Chondrocyte (in vitro differentiated cells): ENCODE measurements at places on chromosomes 5 and 9. TPM values are rescaled to one million over a fixed set of nuclear protein-coding genes. Genes with fewer than 3 reads are reported as not detected.

TICAM2 gene
- total RNA-seq: 3.2 to 4.7 TPM (median 4.0 TPM) in 3 replicates

SPATA31E1 gene
- total RNA-seq: not detected in 3 replicates

FST gene
- 4.8 to 5.6 TPM (median 4.9 TPM) in 3 replicates for total RNA-seq

PCDHB10 gene
- 3.8 to 5.3 TPM (median 4.3 TPM) in 3 replicates for total RNA-seq

CCNO gene
- total RNA-seq: 1.7 to 2.0 TPM in 2 of 3 replicates, not detected in the other

CCDC192 gene
- total RNA-seq: not detected in 3 replicates

IGIP gene
- 5.9 to 7.5 TPM (median 6.9 TPM) in 3 replicates for total RNA-seq

DIRAS2 gene
- 10.5 to 20.2 TPM (median 10.9 TPM) in 3 replicates for total RNA-seq

DNA sequence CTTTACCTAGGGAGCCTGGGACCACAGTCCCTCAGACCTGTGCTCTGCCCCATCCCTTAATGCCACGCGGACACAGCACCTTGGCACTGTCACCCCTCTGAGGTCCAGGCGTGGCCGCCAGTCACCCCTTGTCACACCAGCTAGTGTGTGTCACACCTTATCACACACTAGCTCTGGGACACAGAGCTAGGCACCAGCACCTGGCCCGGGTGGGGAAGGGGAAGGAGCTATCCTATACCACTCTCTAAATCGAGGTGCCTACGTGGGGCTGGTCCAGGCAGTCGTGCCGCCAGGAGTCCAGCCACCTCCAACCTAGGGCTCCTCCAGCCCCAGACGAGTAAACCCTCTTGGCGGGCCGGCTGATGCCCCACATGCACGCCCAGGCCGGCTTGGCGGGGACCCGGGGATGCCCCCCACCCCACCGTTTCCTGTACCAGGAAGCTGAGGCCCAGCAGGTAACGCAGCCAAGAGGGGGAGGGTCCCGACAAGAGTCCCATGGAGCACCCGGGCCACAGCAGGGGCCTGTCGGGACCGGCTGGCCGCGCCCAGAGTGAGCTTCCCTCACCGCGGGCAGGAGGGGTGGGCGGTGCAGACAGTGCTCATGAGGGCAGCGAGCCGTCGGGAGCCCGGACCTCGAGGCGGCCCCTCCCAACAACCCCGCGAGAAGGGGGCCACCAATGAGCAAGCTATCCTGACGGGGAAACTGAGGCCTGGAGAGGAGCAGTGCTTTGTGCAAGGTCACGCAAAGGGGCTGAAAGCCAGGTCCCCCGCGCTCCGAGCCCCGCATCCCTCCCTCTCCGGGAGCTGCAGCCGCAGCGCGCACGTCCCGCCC is 550 bp downstream of the CORO2A start:
- no peaks in the 10 kb centered on the region for H3K27me3 ChIP-seq
- DNase-seq: peak; percentile 90
- H3K36me3 ChIP-seq: no peaks in the 10 kb centered on the region
- no peak overlapping the region for H3K27ac ChIP-seq

- H3K27me3 ChIP-seq: peaks cover 12% of the 10 kb centered on the region
- H3K4me1 ChIP-seq: no peaks in the 10 kb centered on the region
- H3K36me3 ChIP-seq: no peaks in the 10 kb centered on the region
- no peak overlapping the region for H3K27ac ChIP-seq
Measured at GRCh38 chr9:134189145-134189469, 24.7 kb upstream of the RNU6ATAC start.

- no peak for DNase-seq
- no peaks in the 10 kb centered on the region for H3K4me1 ChIP-seq
- no peak overlapping the region for H3K27ac ChIP-seq
- H3K4me3 ChIP-seq: no peak overlapping the region
- peaks cover 31% of the 10 kb centered on the region for H3K36me3 ChIP-seq
Measured at GRCh38 chr9:83649515-83649914, 26.6 kb downstream of the IDNK start.

DNA sequence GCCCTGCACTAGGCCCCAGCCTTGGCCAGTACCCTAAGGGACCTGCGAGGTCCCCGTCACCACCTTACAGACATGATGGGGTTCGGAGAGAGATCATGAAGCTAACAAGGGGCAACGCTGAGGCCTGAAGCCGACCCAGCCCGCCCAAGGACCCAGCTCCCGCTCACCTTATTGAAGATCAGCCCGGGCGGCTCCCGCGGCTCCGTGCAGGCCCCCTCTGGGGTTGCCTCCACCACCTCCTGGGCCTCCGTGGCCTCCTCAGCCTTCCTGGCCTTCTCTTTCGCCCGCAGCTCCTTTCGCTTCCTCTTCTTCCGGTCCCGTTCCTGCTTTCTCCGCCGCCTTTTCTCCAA is 3.6 kb downstream of the SURF6 start:
- H3K4me3 ChIP-seq: no peak overlapping the region
- peaks cover 19% of the 10 kb centered on the region for H3K36me3 ChIP-seq
- H3K27ac ChIP-seq: no peak overlapping the region
- no peaks in the 10 kb centered on the region for H3K27me3 ChIP-seq
- peaks cover 19% of the 10 kb centered on the region for H3K4me1 ChIP-seq
- peak; percentile 71 for DNase-seq

- peak overlapping the region; percentile 98 for H3K27ac ChIP-seq
- H3K36me3 ChIP-seq: no peaks in the 10 kb centered on the region
- no peak for DNase-seq
- H3K27me3 ChIP-seq: no peaks in the 10 kb centered on the region
- H3K4me1 ChIP-seq: peaks cover 37% of the 10 kb centered on the region
Measured at GRCh38 chr9:4984171-4984620, 876 bp upstream of the JAK2 start.

GRCh38 chr5:74667396-74667795 is 17.6 kb upstream of the HEXB start:
- peaks cover 5% of the 10 kb centered on the region for H3K27me3 ChIP-seq
- no peak overlapping the region for H3K4me3 ChIP-seq
- H3K36me3 ChIP-seq: no peaks in the 10 kb centered on the region

GRCh38 chr9:124456341-124457078 is 6.3 kb downstream of the ADGRD2 start:
- no peak overlapping the region for H3K4me3 ChIP-seq
- DNase-seq: peak; percentile 79
- no peaks in the 10 kb centered on the region for H3K36me3 ChIP-seq
- no peaks in the 10 kb centered on the region for H3K4me1 ChIP-seq
- H3K27me3 ChIP-seq: peaks cover 18% of the 10 kb centered on the region
- no peak overlapping the region for H3K27ac ChIP-seq

- H3K4me3 ChIP-seq: no peak overlapping the region
- H3K27me3 ChIP-seq: peaks cover 33% of the 10 kb centered on the region
- H3K27ac ChIP-seq: no peak overlapping the region
- no peaks in the 10 kb centered on the region for H3K36me3 ChIP-seq
- peaks cover 10% of the 10 kb centered on the region for H3K4me1 ChIP-seq
- DNase-seq: no peak
Measured at GRCh38 chr9:89598926-89599325, 5.9 kb upstream of the GADD45G start.

- H3K27me3 ChIP-seq: no peaks in the 10 kb centered on the region
- no peak for DNase-seq
- H3K4me3 ChIP-seq: peak overlapping the region; percentile 86
- H3K4me1 ChIP-seq: peaks cover 76% of the 10 kb centered on the region
- peaks cover under 1% of the 10 kb centered on the region for H3K36me3 ChIP-seq
- H3K27ac ChIP-seq: peak overlapping the region; percentile 92
Measured at GRCh38 chr5:142322747-142323479, 1.9 kb downstream of the SPRY4 start.

DNA sequence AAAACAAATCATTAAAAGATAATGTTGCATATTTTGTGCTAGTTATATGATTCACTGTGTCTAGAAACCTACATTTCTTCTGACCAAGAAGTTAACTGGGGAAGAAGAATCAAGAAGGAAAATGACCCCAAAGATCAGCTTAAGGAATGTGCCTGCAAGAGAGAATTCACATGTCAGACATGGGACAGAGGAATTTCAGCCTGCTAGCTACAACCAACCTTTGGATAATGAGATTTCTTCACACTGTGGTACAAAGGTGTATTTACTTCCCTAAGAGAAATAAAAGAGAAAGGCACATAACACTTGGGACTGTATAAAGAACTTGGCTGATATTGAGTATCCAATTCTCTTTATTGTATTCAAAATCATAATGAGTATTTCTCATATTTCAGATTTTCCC is 39.6 kb upstream of the ELL2 start:
- no peaks in the 10 kb centered on the region for H3K27me3 ChIP-seq
- no peaks in the 10 kb centered on the region for H3K36me3 ChIP-seq
- no peak overlapping the region for H3K4me3 ChIP-seq
- H3K4me1 ChIP-seq: peaks cover 16% of the 10 kb centered on the region
- no peak for DNase-seq

- H3K36me3 ChIP-seq: peaks cover 56% of the 10 kb centered on the region
- no peak overlapping the region for H3K27ac ChIP-seq
- peaks cover 27% of the 10 kb centered on the region for H3K4me1 ChIP-seq
- H3K4me3 ChIP-seq: no peak overlapping the region
Measured at GRCh38 chr9:121776739-121777637, 125.6 kb downstream of the DAB2IP start.

DNA sequence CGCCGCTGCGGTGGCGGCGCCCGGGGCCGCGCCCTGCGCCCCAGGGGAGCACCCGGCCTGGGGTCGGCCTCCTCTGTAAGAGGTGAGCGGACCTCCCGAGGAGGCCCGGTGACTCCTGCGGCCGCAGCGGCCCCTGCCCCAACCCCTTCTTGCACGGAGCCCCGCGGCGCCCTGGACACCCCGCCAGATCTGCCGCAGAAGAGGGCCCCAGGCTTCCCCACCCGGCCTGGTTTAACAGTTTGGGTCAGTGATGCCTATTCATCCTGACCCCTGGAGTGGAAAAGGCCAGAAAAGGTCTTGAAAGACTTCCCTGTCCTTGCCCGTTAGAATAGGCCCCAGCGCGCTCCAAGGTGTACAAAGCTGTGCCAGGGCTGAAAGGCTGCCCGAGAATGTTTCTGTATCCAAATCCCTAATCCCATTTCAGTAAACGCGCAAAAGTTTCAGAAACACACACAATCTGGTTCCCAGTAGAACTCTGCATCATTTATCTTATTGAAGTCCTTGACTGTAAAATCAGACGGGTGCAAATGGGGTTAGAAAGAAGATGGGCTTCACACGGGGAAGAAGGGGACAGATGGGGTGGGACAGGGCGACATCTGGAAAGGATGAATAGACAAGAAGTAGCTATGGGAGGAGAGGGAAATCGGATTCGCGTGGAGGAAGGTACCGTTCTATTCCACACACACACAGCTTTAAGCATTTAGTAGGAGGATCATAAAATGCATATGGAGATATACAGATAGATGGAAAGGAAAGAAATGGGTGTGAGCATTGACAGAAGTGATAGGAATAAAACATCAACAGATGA is 1.1 kb upstream of the SSBP2 start:
- DNase-seq: no peak
- H3K36me3 ChIP-seq: no peaks in the 10 kb centered on the region
- no peaks in the 10 kb centered on the region for H3K27me3 ChIP-seq

DNA sequence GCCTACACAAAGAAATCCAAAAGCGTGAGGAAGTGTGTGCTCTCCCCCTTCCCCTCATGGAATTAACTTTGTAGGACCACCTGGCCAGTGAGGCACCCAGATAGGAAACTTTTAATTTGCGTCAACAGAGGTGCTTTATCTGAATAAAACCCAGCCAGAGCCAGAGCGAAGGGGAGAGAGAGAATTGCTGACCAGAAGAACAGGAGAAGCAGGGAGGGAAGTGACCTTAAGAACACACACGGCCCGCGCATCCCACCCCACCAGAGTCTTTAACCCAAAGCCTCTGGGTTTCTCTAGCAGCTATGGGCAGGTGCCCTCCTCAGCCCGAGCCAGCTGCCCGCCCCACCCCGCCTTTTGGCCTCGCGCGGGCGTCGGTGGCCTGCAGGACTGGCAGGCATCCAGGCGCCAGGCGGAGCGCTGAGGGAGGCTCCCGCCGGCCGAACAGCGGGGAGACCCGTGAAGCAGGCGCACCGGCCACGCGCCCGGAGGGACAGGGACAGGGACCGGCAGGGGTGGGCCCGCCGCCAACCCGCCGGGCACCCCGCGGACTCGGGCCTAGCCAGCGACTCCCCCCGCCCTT is 580 bp downstream of the ERAP1 start:
- peaks cover 16% of the 10 kb centered on the region for H3K4me1 ChIP-seq
- no peaks in the 10 kb centered on the region for H3K27me3 ChIP-seq
- DNase-seq: peak; percentile 92
- peak overlapping the region; percentile 88 for H3K4me3 ChIP-seq
- H3K36me3 ChIP-seq: no peaks in the 10 kb centered on the region
- H3K27ac ChIP-seq: peak overlapping the region; percentile 14

- peaks cover 4% of the 10 kb centered on the region for H3K36me3 ChIP-seq
- H3K27ac ChIP-seq: no peak overlapping the region
- H3K4me1 ChIP-seq: peaks cover 19% of the 10 kb centered on the region
- peaks cover 39% of the 10 kb centered on the region for H3K27me3 ChIP-seq
- no peak for DNase-seq
- no peak overlapping the region for H3K4me3 ChIP-seq
Measured at GRCh38 chr9:34500623-34501267, 22.0 kb downstream of the ENHO start.

GRCh38 chr5:103829585-103829984 is 267.0 kb upstream of the NUDT12 start:
- H3K4me3 ChIP-seq: no peak overlapping the region
- no peaks in the 10 kb centered on the region for H3K36me3 ChIP-seq

GRCh38 chr5:107893642-107894041 is 222.9 kb upstream of the EFNA5 start:
- no peak overlapping the region for H3K27ac ChIP-seq
- no peak overlapping the region for H3K4me3 ChIP-seq
- no peak for DNase-seq
- H3K36me3 ChIP-seq: peaks cover 5% of the 10 kb centered on the region

DNA sequence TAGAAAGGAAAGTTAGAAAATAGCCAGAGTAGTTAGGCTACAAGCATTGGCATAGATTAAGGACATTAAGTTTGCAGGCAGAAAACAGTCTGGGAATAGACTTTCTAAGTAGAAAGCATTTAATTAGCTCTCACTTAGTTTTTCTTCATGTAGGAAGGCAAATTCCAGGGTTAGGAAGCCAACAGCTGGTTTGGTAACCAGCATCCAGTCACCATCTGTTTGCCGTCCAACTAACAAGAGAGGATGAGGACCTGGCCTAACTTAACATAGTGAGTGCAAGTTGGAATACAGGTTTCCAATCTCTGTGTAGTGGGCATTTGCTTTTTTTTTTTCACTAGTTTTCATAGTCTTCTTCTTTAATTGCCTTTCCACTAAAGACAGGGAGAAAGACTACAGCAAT is 121.7 kb upstream of the NR3C1 start:
- no peak overlapping the region for H3K4me3 ChIP-seq
- H3K27ac ChIP-seq: no peak overlapping the region
- no peaks in the 10 kb centered on the region for H3K27me3 ChIP-seq
- H3K4me1 ChIP-seq: no peaks in the 10 kb centered on the region

GRCh38 chr5:88672644-88673252 is 210.2 kb downstream of the MEF2C start:
- H3K27ac ChIP-seq: no peak overlapping the region
- peaks cover 3% of the 10 kb centered on the region for H3K36me3 ChIP-seq
- H3K27me3 ChIP-seq: peaks cover 80% of the 10 kb centered on the region
- DNase-seq: no peak

DNA sequence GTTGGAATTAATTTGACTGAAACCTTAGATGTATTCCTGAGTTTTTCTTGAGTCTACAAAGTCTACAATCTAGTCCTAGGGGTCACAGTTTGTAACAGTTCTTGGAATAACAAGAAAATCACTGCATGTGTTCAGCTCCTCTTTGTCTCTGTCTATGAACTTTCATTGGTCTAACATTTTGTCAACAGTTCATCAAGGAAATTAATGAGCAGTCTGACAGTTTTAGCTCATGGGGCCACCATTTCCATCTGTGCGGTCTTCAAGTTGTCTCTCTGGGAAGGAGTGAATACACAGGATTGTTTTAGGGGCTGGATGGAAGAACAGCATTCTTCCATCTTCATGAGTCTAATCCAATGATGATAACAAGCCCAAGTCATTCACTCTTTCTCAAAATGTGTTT is 276.4 kb downstream of the TMEM167A start:
- H3K4me1 ChIP-seq: peaks cover 17% of the 10 kb centered on the region
- no peaks in the 10 kb centered on the region for H3K27me3 ChIP-seq
- H3K4me3 ChIP-seq: no peak overlapping the region
- H3K36me3 ChIP-seq: no peaks in the 10 kb centered on the region
